ENCODE measurements at places on chromosomes 5 and 9.

DNA sequence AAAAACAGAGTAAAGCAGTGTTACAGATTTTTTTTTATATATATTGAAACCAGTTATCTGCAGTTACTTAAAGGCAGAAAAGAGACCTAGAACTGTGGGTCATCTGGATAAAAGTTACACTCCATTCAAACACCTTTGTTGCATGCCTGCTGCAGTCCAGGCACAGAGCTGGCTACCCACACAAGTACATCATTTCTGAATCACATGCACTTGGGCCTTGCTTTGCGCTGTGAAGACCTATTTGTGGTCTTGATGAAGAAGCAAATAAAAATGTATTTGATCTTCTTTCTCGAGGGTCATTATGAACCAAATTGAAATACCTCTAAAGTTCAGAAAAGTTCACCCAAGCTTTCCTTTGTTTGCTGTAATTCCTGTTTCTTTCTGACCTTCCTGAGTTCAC, 503.0 kb upstream of the ZNF608 start:
- no peak for DNase-seq

DNA sequence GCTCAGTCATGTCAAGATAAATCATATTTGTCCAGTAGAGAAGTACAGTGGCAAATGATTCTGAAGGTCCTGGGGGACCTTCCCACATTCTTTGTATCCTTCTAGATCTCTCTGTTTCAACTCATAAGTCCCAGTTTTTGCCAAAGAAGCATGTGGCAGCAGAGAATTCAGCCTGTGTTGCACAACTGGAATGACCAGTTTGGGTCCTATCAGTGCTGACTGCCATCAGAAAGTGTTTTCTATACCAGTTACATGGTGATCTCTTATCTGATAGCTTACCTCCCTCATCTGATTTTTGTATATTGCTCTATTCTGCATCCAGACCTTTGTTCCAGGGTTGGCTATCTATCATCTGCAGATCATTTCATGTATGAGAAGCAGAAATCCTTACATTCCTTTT, 21.7 kb downstream of the GM2A start:
- DNase-seq = no peak

- DNase-seq = no peak
These were observed 438.4 kb downstream of the RAB3C start for GRCh38 chr5:59021286-59021673.

DNA sequence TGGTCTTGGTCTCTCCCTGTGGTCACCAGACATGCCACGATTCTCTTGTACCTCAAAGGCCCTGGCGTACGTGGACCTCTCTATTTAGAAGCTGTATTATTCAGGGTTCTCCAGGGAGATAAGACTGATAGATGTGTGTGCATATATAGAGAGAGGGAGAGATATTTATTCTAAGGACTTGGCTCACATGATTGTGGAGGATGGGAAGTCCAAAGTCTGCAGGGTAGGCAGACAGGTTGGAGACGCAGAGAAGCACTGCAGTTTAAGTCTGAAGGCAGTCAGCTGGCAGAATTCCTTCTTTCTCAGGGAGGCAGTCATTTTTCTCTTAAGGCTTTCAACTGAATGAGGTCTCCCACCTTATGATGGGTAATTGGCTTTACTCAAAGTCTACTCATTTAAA, 16.3 kb downstream of the C9orf57 start:
- no peak for DNase-seq

GRCh38 chr9:75081632-75082031, 6.3 kb downstream of the NMRK1 start:
- no peak for DNase-seq

GRCh38 chr9:129007035-129007765, 20.9 kb downstream of the SH3GLB2 start:
- DNase-seq = no peak

GRCh38 chr5:32299059-32299677, 13.6 kb downstream of the MTMR12 start:
- DNase-seq = no peak

DNA sequence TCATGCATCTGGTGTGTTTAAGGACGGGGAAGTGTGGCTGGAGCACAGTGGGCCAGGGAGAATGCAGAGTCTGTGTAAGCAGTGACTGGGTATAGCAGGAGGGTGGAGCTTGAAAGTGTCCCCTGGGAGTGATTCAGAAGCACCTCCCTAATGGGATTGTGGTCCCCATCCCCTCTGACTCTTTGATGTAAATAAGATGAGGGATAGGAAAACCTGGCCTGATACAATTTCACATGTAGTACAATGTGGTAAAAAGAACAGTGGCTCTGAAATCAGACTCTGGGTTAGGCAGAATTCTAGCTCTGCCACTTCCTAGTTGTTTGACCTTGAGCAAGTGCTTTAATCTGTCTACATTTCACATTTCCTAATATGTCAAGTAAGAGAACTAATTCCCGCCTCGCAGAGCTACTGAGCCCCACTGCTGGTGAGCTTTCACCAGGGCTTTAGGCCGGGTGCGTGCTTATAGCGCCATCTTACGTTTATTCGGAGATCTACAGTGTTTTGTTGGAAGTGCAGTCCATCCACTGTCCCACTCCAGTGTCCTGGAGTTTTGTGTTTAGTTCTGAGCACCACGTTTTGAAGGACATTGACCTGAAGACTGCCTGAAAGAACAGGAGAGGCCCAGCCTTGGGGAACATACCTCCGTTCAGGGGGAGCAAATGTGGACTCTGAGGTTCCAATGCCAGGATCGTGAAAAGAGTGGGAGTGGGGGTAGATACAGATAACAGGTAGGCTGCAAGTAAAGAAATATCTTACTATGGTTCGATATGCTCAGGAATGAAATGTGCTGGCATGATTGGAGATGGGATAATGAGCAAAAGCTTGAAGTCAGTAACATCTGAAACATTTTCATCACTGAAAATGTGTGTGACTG, 51.2 kb upstream of the TESK1 start:
- peak; percentile 45 for DNase-seq

GRCh38 chr5:168790002-168790635, 211.0 kb upstream of the PANK3 start:
- no peak for DNase-seq

- no peak for DNase-seq
These were observed 138.4 kb upstream of the ABCA1 start for GRCh38 chr9:105066275-105066865.

Measured in HFF-Myc (cell line).